ENCODE measurements at places on chromosomes 3 and 15. TPM values are rescaled to one million over a fixed set of nuclear protein-coding genes. Genes with fewer than 3 reads are reported as not detected.

The CCRL2 gene
- total RNA-seq = not detected

The UCN2 gene
- total RNA-seq = 25.1 TPM

The TWF2 gene
- 179 TPM for total RNA-seq

The GAP43 gene
- 0.43 TPM for total RNA-seq

The ACTC1 gene
- under 0.01 TPM for total RNA-seq

The HCN4 gene
- not detected for total RNA-seq

The ZNF501 gene
- total RNA-seq = 4.6 TPM

The HHATL gene
- total RNA-seq = not detected

The PLOD2 gene
- total RNA-seq = 211 TPM

The FRMD5 gene
- total RNA-seq = 13.5 TPM

The LINGO1 gene
- not detected for total RNA-seq

The ELL3 gene
- total RNA-seq = 0.44 TPM

The GABRR3 gene
- not detected for total RNA-seq

The TMEM207 gene
- not detected for total RNA-seq

The ILDR1 gene
- total RNA-seq = not detected

The ATP6V1A gene
- 125 TPM for total RNA-seq

The ELP6 gene
- total RNA-seq = 26.5 TPM

The DZIP3 gene
- 10.3 TPM for total RNA-seq

The CP gene
- not detected for total RNA-seq

The ZNF710 gene
- 11.6 TPM for total RNA-seq

Measured in placental pericyte (primary cell).